ENCODE measurements at places on chromosomes 2 and 18.

DNA sequence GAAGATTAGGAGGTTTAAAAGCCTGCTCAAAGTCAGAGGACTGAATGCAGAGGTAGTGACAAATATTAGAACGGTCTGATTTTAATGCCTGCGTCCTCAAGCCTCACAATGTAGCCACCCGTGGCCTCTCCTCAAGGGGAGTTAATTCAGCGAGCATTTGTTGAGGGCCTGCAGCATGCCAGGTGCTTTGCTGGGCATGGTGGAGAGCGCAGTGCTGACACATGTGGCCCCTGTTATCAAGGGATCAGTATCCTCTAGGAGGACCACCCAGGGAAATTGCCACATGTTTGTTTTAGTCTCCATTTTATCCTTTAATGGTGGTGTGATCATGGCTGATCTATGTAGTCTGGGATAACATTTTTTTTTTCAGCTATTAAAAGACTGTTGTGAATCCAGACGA, 19.2 kb downstream of the PMAIP1 start:
- no peak for DNase-seq

- DNase-seq, result no peak
Observed at GRCh38 chr18:35747894-35748472, 166.4 kb downstream of the GALNT1 start.

- DNase-seq, result peak; percentile 100
Observed at GRCh38 chr2:200177971-200178911, 128.3 kb upstream of the SPATS2L start.

DNA sequence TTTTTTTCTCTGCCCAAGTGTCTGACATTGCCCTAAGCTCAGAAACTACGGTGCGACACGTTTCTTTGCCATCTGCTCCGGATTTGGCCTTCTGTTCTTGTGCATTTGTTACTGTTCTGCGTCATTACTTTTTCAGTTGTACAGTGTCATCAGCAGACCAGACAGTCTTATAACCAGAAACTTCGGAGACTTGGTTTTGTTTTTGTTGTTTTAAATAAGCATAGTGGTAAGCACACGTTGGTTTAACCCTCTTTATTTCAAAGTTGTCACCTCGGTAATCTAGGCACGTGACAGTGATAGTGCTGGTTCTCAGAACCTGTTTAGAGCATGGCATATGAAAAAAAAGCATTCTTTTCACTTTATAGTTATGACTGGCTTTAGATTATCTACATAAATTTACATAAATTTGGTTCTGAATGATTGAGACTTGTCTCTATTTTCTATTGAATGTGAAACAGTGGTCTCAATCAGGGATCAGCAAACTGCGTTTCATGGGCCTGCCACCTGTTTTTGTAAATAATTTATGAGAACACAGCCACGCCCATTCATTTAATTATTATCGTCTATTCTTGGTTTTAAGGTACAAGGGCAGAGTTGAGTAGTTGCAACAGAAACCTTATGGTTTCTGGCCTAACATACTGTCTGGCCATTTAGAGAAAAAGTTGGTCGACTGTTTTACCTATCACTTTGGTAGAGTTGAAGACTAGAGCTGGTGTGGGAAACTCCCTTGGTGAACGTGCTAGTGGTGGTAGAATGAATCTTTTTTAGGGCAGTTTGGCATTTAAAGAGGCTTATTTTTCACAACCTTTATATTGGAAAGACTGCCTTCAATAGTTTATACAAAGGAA, 106.5 kb downstream of the ZNF532 start:
- no peak for DNase-seq

- no peak for DNase-seq
Observed at GRCh38 chr2:126643972-126644371, 12.0 kb upstream of the GYPC start.

GRCh38 chr2:11697103-11697871, 27.3 kb upstream of the NTSR2 start:
- peak; percentile 77 for DNase-seq

DNA sequence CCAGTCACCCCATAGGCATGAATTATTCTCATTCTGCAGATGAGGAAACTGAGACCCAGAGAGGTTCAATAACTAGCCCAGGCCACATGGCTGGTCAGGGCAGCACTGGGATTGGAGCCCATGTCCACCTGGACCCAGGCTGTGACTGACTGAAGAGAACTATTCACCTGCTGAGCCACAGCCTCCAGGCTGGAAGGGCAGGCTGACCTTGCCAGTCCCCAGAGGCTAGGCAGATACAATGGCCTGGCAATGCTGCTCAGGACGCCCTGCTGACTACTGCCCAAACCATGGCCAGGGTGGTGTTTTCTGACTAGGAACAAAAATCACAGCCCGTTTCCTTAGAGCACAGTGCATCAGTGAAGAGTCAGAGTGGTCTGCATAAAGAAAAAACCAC, 36.8 kb downstream of the HS6ST1 start:
- DNase-seq, result no peak

DNA sequence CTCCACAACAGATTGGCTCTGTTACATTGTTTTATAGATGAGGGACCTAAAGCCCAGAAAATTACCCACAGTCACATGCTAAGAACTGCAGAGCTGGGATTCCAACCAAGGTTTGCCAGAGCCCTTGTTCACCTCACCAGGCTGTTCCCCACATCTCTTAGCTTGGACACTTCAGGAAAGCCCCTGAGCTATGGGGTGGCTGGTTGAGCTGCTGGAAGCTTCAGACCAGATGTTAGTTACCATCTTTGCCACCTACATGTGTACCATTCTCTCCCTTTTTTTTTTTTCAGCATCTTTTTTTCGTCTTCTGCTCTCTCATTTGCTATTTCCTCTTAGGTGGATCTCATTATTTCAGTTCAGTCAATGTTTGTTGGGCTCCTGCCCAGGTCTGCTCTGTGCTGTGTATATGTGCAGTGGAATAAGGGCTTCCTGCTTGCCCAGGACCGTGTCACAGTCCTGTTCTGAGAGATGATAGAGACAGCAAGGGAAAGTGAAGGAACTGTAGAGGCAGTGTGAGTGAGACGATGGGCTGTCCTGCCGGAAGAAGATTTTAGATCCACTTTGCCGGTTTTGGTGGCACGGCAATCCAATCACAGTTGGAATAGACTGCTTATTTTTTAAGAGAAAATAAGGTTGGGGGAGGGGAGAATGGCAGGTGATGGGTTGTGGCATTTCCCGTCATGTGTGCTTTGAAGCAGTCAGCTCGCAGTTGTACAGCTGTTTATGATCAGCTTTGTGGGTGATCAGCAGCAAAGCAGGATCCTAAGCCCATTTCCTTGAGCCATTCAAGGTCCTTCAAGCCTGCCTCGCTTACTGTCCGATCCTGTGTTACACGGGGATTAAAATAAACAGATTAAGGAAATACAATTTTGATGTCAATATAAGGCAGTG, 152.6 kb downstream of the RTN4 start:
- no peak for DNase-seq

DNA sequence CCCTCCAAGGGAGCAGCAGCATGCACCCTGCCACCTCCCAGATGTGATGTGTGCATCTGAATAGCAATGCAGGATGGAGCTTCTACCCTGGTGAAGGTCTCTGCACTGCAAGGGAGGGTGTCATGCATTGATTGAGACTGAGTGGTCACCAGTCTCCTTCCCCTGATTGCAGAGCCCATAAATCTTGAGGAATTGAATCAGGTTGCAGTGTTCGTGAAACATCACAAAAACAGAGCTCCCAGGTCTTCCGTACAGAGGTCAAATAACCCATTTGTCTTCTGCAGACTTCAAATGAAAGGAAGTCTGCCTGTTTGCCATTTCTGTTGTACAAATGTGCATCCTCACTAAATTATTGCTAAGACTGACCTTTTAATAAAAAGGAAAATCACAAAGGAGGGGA, 136.8 kb downstream of the WDSUB1 start:
- DNase-seq, result no peak

GRCh38 chr2:43224131-43224570, 2.3 kb downstream of the ZFP36L2 start:
- peak; percentile 80 for DNase-seq

GRCh38 chr2:176395273-176395854, 126.1 kb downstream of the MTX2 start:
- DNase-seq, result no peak

GRCh38 chr2:216596236-216596979, 36.8 kb upstream of the IGFBP2 start:
- DNase-seq, result no peak

- DNase-seq, result no peak
Observed at GRCh38 chr2:42752314-42752713, 11.6 kb downstream of the OXER1 start.

DNA sequence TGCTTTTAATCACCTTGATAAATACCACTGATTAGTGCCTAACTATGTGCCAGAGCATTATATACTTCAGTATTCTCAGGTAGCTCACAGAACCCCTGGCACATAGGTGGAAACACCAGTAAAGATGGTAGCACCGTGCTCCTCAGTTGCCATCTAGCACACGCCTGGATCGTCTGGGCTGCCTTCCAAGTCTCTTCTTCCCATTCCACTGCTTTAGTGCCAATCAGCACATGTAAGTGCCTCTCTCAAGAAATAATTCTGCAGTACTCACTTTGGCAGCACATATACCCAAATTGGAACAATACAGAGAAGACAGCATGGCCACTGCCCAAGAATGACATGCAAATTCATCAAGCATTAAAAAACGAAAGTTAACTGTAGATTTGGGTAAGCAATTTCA, 13.0 kb downstream of the POLR2D start:
- DNase-seq, result no peak

GRCh38 chr2:209696836-209697711, 74.6 kb upstream of the UNC80 start:
- no peak for DNase-seq

DNA sequence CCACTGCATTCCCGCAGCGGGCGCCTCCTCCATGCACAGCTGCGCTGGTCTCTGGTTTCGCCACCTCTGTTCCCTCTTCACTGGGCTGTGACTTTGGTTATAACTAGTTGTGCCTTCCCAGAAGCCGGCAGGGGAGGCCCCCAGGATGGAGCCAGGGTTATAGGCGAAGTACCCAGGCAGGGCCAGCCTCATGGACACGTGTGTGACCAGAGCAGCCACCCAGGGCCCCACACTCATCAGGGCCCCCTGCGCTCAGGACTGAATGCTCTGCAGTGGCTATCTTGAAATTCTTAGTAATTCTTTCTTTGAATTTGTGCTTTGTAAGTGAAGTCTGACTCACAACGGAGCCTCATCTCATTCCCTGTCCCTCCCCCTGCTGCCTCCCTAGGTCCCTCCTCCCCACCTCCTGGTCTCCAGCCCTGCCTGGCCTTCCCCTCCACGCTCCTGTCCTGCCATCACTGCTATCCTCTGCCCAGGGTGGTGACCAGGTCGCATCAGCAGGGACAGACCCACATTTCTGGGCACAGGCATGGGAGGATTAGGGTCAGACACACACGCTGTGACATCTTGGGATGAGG, 38.1 kb upstream of the LBH start:
- DNase-seq, result peak; percentile 17

DNA sequence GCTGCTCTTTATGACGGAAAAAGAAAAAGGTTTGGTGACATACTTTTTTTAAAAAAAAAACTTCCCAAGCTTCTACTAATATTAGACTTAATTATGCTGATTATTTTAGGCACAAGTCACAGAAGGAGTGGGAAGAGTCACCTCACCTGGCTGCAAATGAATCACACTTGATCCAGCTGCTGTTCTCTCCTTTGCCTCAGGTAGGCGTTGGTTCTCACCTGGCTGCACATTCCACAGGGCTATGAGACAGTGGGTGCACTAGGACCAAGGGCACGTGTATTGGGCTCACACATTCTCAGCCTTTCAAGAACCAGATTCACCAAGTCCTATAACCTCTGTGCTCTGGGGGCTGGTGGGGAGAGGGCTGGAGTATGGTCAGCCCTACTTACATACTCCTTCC, 93.3 kb downstream of the TGFA start:
- DNase-seq, result no peak

DNA sequence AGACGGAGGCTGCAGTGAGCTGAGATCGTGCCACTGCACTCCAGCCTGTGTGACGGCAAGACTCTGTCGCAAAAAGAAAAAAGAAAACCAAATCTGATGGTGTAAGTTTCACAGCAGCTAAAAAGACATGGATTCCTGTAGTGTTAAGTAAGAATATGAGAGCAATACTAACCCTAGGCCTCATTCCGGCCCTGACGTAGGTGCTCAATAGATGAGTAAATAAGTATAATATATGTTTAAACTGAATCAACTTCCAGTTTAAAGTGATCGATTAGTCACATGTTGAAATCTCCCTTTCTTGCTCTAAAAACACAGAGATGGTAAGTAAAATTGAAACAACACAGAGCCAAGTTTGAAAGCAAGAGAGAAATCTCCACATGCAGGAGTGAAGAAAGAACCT, 8.0 kb downstream of the ME2 start:
- no peak for DNase-seq

- DNase-seq, result no peak
Observed at GRCh38 chr2:216756435-216756834, 61.1 kb upstream of the IGFBP5 start.

DNA sequence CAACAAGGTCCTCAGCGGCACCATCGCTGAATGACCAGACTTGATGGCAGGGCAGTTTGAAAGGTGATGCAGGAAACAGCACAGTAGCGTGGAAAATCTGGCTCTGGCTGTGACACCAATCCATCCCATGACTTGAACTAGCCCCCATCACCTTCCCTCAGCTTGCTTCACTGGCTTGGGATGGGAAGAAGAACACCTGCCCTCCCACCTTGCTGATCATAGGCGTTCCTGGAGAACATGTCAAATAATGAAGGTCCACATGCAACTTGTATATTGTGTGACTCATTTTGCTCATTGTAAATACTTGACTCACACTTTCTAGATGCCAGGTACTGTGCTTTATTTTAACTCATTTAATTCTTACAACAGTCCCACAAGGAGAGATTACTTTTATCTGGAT, 292.4 kb upstream of the SPRED2 start:
- DNase-seq, result no peak

All from LHCN-M2 (cell line).